ENCODE measurements at places on chromosomes 6 and 20.

DNA sequence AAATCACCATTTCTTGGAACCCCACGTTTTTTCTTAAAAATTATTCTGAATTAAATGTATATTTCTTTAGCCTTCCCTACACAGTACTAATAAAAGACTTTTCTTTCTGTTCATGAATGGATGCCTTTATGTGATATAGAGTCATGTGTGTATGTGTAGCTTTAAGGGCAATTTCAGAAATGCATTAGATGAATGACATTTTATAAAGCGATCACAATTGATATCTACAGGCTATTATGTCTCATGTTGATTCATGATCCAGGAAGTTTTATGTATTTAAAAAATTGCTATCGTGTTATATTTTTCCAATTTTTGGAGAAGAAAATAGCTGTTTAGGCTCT lies 81.3 kb downstream of the RNF144B start:
- no peak for DNase-seq

DNA sequence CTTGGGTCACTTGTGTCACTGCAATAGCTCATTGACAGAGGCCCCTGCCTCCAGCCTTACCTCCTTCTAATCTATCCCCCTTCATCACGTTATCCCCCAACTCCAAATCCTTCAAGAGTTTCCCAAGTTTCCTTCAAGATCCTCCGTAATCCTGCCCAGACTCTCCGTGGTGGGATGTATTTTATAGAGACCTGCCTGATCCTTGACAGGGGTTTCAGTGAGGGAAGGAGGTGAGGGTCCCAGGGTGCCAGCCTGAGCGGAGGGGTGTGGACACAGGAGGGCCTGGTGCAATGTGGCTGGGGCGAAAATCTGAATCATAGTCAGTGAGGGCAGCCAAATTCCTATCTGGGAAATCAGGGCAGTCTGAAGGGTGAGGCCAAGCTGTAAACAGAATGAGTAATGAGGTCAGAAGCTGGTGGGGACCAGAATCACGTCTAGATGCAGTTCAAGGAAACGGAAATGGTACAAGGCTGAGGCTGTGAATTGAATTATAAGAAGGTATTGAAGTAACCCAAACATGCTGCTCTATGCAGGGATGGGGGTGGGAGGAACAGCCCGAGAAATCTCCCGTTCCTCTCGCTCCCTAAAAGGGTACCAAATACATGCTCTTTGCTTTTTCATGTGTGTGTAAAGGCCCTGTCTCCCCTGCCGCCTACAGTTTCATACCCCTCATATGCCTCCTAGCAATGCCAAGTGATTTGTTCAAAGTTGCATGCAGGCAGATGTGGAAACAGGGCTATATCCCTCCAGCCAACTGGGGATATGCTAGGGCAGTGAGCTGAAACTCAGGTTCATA lies 35.4 kb upstream of the PIM1 start:
- DNase-seq: no peak

- no peak for DNase-seq
These were observed 64.3 kb downstream of the ADTRP start for GRCh38 chr6:11714116-11714797.

- no peak for DNase-seq
These were observed 21.9 kb downstream of the FBXL4 start for GRCh38 chr6:98925831-98926230.
